ENCODE measurements at places on chromosomes 11 and 22. TPM values are rescaled to one million over a fixed set of nuclear protein-coding genes. Genes with fewer than 3 reads are reported as not detected.
A peak's percentile ranks its signal among the peaks of the same experiment; 100 is the strongest.

The MCHR1 gene
- not detected for total RNA-seq

The CATSPER1 gene
- total RNA-seq, result not detected

The SCARF2 gene
- 12.8 TPM for total RNA-seq

The GGT1 gene
- 3.6 TPM for total RNA-seq

The MUC2 gene
- total RNA-seq, result 8.0 TPM

The BSCL2 gene
- total RNA-seq, result 35.5 TPM

The AIP gene
- total RNA-seq, result 103 TPM

The OR9Q1 gene
- not detected for total RNA-seq

The PSMA1 gene
- 109 TPM for total RNA-seq

The MAPK8IP2 gene
- 2.2 TPM for total RNA-seq

DNA sequence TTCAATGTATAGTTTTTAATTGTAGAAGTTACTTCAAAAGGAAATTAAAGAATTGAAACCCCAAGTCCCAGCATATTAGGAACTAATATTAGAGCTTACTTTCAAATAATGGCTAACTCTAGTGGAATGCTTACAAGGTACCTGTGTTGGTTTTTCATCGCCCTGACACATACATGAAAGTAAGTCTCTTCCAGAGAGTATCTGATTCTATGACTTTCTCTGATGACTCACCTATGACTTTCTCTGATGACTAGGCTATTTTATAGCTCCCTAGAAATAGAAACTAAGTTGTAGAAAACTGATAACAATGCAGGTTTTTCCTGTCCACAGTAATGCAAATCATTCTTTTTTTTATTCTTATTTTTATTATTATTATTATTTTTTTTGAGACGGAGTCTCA lies 33.6 kb upstream of the MMP7 start:
- no peak for DNase-seq

GRCh38 chr11:130574740-130575139 lies 126.3 kb downstream of the ADAMTS15 start:
- DNase-seq, result no peak

DNA sequence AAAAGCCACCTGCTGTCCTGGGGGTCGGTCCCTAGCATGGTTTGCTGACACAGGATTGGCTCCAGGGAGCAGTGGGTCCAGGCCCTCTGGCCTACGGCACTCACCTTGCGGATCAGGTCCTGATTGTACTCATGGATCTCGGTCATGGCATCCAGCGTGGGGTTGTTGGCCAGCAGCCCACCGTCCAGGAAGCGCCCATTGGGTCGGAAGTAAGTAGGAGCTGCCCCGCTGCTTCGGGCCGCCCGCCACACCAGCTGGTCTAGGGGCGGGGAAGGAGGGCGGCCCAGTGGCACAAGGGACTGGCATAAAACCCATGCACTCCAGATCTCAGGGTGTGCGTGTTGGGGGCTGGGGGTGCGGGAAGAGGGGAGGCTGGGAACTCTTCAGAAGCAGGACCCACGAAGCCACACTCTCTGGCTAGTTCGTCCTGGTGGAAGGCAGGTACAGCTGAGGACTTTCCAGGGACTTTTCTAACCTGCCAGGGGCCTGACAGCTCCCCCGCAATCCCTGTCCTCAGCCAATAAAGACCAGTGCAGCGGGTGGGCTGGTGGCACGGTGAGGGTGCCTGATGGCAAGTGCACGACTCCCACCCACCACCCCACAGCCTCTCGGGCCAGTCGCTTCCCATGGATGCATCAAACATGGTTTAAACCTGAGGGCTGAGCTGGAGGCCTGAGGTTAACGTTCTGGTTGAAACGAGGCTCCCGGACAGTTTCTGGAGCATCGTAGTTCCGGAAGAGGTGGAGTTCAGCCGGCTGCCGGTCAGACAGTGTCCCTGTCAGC lies 5.1 kb upstream of the BAIAP2L2 start:
- peak; percentile 59 for DNase-seq

DNA sequence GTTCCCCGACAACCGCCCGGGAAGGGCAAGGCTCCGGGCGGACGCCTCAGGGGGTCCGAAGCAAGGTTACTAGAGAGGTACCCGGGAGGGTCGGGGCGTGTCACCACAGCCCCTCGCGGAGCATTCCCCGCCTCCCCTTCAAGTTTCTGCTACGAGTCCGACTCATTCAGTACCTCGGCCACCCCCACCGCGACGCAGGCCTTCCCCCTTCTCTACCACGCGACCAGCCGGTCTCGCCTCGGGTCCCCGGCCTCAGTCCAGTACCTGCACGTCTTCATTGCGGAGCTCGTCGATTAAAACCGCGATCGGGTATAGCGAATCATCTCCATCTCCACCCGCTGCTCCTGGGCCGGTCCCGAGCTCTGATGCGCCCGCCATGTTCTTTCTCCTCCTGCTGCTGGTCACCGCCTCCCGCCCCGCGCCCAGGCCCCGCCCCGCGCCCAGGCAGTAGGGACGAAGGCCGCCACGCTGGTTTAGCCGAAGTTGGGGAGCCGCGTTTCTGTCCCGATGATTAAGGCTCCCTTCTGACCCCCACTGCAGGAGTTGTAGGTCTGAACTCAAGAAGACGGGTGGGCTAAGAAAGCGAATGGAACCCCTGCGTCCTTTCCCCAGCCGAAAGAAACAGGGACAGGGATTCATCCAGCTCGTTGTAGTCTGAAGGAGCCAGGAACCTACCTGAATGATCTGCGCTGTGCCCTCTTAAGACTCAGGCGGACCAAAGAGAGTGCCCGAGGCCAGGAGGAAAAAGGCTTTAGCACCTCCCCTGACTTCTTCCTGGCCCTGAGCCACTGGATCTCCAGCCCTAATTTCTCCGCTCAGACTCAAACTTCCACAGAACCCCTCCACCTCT lies at the start of gene PPP2R1B:
PPP2R1B (minus strand) TSS at position 406 of the 850 bp plus-strand sequence; CDS start at position 378, 28 bp downstream.
- peak; percentile 85 for DNase-seq

GRCh38 chr11:3796801-3797328 lies 489 bp downstream of the NUP98 start:
- no peak for DNase-seq

- no peak for DNase-seq
Observed at GRCh38 chr11:36361901-36362391, 65.9 kb downstream of the PRR5L start.

DNA sequence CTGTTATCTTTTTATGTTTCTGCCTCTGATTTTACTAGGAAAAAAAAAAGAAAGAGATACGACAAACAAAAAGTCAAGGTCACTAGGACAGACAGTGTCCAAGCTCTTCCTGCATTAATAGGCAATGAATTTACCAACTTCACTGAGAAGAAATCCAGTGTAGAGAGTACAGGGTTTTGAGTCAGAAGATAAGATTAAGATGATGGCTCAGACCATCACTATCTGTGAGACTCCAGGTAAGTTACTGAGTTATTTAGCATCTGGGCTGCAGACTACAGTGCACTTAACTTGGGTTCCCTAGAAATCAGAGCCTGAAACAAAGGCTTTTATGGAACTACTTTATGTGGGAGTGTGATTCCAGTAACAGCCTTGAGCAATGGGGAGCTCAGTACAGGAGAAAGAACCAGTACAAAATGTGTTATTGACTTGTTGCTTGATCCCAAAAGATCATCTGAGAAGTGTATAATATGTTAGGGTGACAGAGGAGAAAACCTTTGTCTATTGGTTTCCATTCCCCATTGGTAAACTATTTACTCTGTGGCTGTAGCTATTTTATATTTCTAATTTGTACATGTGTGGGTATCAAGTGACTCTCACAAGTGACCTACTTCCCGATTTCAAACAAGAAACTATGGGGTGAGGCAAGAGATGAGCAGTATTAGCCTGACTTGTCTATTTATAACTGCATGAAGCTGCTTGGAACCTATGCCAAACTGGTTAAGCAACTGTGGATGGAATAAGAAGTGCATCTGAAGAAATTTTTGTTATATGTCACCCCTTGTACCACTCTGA lies 395.8 kb downstream of the RAB38 start:
- DNase-seq, result no peak

DNA sequence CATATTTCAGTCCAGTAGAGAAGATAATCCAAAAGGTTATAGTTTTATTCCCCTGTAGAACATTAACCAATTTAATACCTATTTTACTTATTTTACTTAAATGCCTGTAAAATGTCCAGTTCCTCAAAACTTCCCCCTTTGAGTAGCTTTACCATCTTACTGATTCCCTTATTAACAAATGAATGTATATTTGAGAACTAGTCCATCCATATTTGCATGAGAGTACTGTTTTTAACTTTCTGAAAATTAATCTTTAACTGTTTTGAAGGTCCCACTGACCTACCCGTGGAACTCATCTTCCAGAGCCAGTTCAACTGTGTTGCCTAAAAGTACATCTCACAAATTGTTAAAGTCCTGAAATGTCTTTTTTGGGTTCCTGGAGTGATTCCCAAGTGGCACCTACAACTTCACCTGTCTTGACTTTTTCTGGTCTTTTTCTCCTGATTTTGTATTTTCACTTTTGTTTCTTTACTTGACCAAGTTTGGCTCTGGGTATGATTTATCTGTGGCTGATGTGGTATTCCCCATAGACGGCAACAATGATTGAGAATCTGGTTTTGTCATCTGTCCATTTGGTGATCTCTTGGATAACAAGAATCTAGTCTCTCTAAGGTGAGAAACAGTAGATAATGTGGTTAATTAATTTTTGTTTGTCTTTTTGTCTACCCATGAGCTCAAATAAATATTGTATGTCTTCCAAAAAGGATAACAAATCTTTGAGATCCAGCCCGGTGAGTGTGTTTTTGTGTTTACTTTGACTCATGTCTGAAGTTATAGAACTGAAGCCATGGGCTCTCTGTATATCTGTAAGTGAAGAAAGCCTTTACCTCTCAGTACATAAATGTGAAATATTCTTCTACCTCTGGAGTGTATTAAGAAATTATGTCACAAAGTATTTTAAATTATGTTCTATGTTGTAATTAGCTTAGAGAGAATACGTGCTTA lies 174.2 kb downstream of the ETS1 start:
- no peak for DNase-seq

DNA sequence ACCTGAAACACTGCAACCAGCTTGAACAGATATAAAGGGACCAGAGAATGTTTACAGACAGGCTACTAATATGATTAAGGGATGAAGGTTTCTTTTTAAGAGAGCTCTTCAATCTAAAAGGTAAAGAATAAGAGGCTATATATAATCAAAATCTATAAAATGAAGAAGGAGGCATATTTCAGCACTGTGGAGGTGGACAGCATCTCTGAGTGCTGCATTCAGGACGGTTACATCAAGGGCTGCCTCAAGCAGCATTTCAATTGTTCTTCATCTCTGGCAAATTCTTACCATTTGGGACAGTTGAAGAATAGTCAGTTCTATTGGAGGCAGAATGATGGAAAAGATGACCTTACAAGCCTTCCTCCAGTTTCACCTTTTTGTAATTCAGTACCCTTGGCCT lies 139.6 kb upstream of the LMO1 start:
- no peak for DNase-seq

DNA sequence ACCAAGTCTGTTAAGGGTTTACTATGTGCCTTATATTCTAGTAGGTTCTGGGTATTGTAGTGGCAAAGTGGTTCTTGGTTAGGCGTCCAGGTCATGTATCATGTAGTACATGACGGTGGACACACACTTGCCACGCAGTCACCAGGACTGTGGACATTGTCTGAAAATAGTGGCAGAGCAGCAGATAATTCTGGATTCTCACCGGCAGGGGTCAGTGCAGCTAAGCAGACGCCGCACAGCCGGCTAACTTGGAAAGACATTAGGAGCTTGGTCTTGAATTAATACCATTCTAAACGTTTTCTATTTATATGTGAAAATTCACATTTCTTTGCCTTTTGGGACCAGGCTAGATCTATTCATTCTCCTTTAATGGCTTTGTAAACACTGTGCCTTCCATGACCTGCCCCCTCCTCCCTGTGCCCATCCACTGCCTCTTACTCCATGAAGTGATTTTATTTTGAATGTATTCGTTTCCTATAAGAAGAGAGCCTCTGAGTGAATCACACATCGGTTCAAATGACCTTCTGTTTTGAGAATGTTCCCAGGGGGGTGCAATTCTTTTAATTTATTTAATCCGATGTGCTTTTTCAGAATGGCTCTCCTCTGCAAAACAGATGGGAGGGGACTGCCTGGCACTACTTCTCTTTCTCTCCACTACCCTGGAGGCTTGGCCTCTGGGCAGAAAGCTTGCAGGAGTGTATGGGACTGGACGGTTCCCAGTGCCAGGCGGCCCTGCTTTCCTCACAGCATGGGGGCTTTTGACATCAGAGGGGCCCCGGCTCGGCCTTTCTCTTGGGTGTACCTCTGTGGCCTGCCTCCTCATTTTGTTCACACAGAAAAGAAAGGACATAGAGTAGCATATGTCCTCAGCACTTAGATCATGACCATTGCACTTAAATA lies 378.0 kb downstream of the NTM start:
- DNase-seq, result peak; percentile 72

GRCh38 chr22:42962295-42963230 lies 52.4 kb downstream of the PACSIN2 start:
- DNase-seq, result no peak

- no peak for DNase-seq
Observed at GRCh38 chr22:20108757-20109230, 7.1 kb upstream of the RANBP1 start.

- DNase-seq, result no peak
Observed at GRCh38 chr22:40504285-40505249, 132.0 kb downstream of the MRTFA start.

DNA sequence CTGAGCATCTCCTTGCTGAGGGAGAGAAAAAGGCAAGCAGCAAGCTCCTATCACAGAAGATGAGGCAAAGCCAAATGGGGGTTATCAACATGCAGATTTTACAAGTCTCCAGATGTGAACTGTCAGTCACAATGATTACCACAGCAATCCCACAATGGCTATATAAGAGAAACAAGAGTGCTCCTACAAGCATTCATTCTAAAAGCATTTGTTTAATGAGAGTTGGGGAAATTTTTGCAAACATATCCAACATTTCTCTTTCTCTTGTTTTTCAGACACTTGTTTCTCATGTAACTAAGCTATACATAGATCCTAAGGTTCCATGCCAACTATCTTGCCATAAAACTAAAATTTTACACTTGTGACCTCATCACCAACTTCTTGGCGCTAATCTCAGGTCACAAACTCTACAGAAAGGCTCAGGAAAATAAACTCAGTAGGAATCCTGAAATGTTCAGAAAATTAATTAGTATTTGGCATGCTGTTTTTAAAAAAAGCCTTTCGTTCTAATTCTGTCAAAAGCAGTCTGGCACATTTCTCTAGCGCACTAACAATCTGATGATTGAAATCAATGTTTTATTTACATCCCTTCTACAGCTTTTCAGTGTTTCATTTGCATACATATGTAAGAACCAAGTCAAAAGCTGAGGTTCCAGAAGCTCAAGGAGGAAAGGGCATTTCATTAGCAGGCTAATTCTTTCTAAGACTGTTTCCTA lies 199.5 kb downstream of the TTC28 start:
- no peak for DNase-seq

DNA sequence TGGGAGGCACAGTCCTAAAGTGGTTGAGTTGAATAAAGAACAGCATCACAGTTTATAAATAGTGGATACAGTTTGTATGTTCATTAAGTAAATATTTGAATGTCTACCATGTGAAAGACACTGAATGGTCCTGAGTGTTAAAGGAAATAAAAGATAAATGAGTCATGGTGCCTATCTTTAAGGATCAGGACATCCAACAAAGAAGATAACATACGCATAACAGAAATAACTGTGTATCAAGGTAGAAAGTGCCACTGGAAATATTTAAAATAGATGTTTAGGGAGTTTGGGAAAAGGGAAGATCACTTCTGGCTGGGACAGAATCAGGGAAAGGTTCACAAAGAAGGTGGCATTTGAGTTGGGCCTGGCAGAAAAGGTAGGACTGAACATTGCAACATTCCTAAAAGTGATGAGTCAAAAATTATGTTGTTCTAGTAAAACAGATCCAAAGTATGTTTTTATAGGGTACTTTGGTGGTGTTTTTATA lies 41.5 kb downstream of the CSTPP1 start:
- no peak for DNase-seq
